ENCODE measurements at places on chromosomes 3 and 15.

DNA sequence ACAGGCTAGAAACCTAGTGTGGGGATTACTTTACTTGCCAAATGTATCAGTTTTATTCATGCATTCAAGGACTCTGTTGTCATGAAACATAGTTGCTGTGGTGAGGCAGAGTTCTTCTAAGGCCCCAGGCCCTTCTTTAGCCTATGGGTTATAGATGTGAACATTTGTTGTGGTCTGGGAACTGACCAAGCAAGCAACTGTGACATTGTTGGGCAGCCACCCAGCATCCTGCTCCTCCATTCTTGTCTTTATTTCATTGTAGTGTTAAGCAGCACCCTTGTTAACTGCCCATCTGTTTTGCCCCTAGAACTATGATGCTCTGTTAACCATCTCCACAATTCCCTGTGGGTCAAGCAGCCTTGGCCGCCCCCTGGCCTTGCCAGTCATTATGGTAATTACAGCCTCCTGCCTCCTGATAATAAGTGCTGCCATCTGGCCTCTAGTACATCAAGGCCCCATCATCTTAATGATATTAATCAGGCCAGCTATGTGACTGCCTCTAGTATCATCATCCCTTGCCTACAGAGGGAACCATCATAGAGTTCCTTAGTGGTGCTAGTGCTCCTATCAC is 12.2 kb upstream of the IFT57 start:
- DNase-seq, result no peak

DNA sequence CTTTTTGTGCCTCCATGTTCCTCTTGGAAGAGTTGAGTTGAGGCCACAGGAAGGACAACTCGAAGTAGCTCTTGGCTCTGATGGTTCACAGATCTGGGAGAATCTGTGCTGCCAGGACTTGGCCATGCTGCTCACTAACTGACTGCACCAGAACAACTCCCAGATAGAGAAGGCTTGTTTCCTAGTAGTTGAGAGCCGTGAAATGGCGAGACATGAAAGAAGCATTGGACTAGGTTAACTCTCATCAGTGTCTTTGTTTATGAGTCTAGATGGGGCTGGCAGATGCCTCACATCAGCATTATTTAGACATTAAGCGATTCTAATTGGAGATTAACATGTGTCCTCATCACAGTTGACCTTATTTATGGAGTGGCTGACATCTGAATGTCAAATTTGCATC is 92.9 kb upstream of the AGBL1 start:
- no peak for DNase-seq

- no peak for DNase-seq
Observed at GRCh38 chr3:149371723-149372114, 5.7 kb downstream of the TM4SF1 start.

- DNase-seq, result no peak
Observed at GRCh38 chr3:122067214-122067550, 12.0 kb downstream of the CD86 start.

DNA sequence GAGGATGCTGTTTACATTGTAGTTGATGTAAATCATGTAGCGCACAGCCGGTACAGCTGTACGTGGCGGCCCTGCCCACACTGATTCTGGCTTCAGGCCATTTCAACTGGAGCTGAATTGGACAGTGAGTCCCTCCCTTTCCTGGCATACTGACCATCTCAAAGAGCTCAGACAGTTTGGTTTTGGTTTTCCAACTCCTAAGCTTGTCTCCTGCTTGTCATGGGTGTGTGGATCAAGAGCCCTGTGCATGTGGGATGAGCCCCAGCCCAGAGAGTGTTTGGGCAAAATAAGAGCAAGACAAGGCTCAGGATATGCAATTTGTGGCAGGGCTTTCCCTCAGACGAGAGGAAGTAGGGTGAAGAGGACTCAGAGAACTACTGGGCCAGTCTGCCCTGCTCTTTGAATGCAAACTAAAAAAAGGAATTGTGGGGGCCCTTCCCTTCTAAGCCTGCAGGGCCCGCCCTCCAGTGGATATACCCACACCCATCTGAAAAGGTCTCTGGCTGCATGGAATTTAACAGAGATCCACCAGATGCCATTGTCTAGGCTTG is 13.3 kb downstream of the ITGA11 start:
- peak; percentile 82 for DNase-seq

GRCh38 chr3:28022916-28023315 is 218.5 kb upstream of the CMC1 start:
- DNase-seq, result no peak
